ENCODE measurements at places on chromosomes 3 and 15.

DNA sequence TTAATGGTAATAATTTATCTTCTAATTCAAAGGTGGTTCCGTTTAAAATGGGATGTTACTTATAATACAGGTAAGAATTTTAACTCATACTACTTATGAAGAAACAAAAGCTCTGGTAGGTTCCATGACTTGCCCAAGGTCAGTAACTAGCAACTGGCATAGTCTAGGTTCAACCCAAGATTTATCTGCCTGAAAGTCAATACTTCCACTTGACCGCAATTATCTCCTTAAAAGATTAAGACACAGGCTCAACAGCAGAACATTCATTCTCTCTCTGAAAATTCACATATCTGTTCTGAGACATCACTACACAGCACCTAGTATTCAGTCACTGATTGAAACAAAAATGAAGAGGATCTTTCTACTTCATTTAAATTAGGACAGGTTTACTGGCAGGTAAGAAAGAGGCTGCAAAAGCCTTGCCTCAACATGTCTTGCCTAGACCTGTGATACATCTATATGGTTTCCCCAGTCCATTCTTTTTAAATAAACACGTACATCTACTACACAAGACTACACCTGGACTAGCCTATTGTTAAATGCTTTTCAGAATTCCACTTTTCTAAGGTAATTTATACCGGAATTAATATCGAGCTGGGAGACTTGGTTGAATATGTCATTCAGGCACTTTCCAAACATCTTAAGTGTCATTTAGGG lies 1.2 kb downstream of the CSNK1G1 start:
- DNase-seq, result no peak

- no peak for DNase-seq
Measured at GRCh38 chr3:110493438-110494092, 578.1 kb upstream of the NECTIN3 start.

DNA sequence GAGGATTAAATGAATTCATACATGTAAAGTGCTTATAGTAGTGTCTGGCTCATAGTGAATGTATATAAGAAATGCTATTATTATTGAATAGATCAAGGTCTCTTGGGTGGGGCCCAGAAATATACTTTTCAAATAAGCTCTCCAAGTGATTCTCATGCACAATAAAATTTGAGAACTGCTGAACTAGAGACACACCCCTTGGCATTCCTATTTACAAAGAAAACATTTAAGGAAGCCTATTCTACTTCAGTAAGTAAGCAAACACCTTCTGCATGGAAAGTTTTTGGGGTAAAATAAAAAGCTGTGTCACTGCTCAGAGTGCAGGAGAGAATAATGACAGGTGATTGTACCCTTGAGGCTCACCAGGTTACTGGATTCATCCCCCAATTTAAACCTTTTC lies 75.2 kb downstream of the EOMES start:
- no peak for DNase-seq

DNA sequence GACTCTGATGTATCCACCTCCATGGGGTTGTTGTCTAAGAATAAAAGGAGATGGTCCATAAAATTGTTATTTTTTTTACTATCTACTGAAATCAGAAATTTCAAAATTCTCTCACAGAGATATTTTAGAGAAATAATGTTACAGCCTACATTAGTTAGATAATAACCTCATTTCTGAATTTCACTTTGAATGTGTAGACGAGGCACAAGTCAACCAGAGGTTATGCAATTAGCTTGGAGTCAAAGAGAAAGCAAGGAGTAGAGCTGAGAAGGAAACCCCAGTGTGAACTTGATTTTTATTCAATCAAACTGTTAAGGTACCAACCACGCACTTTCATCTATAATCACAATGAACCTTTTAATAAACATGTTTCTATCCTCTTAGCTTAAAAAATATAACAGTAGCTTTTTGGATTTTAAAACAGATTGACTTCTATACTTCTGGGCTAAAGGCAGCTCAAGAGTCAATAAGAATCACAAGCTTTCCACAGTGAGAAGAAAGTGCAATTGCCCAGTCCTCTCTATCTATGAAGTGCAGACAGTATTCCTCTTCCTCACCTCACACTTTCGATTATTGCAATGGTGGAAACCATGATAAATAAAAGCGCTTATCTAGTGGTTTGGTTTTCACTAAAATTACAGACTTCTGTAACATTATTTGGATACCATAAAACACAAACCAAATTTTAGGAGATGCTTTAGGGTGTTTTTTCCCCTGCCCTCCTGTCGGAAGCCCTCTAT lies 403.2 kb downstream of the ZBTB20 start:
- no peak for DNase-seq

DNA sequence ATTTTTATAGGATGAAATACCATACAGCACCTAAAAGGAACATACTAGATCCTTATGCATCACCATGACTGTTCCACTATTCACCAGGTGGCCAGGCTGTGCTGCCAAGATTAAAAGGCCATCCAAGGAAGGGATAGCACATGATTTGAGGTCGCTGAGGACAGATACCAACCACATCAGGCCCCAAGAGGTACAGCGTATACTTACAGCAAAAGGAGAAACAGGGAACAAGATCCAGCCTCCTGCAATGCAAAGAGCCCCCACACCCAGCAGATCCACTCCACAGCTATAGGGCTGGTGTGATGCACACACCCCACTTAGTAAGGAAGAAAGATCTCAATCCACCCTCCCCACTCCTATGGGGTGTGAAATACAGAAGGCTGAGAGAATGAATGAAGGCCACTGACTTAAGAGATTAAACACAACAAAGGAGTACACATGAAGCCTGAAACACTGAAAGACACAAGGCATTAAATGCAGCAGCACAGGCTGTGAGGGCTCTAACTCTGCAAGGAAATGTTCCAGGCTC lies 32.0 kb upstream of the ZNF445 start:
- DNase-seq, result peak; percentile 19

DNA sequence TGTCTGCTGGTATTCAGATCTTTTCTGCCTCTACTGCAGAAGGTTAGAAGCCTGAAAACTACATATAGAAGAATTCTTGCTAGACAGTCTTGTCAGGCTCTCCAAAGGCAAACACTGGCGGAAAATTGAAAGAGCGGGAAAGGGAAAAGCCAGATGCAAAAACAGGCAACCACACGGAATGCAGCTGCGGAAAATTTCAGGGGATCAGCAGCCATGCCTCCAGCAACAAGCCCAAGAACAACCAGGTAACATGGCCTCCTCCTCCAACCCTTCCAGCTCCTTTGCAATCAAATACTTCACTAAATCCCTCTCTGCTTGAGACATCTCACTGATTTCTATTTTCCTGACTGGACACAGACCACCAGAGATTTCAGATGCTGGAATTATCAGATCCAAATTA lies 9.6 kb downstream of the UBP1 start:
- no peak for DNase-seq

DNA sequence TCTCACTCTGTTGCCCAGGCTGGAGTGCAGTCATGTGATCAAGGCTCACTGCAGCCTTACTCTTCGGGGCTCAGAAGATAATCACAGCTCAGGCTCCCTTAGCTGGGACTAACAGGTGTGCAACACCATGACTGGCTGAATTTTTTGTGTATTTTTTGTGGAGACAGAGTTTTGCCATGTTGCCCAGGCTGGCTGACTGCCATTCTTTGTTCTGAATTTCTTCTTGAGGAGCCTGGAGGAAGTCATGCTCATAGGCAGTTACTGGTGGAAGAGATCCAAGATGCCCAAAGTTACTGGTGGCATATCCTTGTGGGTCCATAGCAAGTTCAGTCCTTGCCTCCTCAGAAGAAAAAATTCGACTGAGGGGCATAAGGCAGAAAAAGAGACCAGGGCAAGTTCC lies 16.6 kb upstream of the UBP1 start:
- DNase-seq, result no peak

- DNase-seq, result no peak
Measured at GRCh38 chr15:85456798-85457197, 76.4 kb downstream of the AKAP13 start.

GRCh38 chr3:25663347-25663868 lies 1.3 kb downstream of the TOP2B start:
- DNase-seq, result peak; percentile 52

- DNase-seq, result no peak
Measured at GRCh38 chr15:66063147-66063546, 190.4 kb downstream of the MEGF11 start.

- DNase-seq, result no peak
Measured at GRCh38 chr3:63967675-63968611, 55.4 kb downstream of the PSMD6 start.

DNA sequence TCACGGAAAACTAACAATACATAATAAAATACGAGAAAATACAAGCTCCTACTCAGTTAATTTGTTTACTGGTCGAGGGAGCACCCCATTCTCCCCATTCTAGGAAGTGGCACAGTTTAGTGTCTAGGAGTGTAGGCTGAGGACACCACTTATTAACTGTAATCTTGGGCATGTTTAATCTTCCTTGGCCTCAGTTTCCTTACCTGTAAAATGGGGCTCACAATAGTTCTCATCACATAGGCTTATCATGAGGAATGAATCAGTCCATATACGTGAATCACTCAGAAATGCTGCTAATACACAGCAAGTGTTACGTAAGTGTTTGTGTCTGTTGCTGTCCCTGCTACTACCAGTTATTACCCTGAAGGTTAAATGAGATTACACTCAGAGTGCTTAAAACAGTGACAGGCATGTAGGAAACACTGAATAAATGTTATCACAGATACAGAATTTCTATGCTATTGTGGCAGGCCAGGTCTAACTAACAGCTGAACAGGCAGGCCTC lies 210.2 kb downstream of the OSBPL10 start:
- no peak for DNase-seq

DNA sequence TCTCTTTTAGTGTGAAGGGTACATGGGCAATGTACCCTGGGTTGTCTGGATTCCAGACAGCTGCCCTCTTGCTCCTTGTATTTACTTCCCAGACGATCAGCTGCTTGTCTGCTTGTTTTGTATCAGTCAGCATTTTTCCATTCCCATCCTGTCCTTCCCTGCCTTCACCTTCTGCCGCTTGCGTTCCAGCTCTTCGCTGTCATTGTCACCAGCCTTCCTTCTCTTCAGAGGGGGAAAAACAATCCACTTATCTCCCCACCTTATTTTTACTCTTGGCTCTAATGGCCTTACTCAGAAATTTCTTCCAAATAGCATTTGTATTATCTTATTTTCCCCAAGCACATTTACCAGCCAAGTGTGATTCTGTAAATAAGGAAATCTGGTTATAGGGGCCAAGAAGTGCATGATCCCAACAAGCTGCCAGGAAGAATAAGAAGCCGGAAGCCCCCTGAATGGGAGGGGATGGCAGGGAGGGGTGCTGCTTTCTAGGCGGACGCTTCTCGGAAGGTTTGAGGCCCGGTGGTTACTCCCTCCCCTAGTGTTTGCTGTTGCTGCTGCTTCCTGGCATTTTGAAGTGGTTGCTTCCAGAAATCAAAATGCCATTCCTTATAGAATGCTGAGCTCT lies 497.6 kb downstream of the NTRK3 start:
- no peak for DNase-seq
